ENCODE measurements at places on chromosomes 6 and 20.

GRCh38 chr20:4040283-4041179, 25.2 kb upstream of the RNF24 start:
- DNase-seq = no peak

- no peak for DNase-seq
These were observed 39.3 kb downstream of the HUS1B start for GRCh38 chr6:617456-618100.

DNA sequence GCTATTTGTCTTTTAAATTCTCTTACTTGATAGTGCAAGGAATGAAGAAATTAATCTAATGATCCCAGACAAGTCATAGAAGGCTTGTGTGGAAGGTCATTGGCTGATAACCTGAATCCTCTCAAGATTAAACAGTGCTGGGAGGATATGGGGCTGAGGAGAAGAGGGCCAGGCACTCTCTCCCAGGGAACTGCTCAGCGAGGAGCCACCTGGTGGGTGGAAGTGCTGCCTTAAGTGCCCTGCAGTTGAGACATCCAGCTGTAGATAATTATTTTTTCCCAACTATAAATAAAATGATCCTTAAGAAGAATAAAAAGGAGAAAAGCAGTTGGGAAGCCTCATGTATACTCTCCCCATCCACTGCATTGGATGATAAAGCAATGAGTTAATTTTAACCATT, 47.9 kb downstream of the BTBD3 start:
- no peak for DNase-seq

DNA sequence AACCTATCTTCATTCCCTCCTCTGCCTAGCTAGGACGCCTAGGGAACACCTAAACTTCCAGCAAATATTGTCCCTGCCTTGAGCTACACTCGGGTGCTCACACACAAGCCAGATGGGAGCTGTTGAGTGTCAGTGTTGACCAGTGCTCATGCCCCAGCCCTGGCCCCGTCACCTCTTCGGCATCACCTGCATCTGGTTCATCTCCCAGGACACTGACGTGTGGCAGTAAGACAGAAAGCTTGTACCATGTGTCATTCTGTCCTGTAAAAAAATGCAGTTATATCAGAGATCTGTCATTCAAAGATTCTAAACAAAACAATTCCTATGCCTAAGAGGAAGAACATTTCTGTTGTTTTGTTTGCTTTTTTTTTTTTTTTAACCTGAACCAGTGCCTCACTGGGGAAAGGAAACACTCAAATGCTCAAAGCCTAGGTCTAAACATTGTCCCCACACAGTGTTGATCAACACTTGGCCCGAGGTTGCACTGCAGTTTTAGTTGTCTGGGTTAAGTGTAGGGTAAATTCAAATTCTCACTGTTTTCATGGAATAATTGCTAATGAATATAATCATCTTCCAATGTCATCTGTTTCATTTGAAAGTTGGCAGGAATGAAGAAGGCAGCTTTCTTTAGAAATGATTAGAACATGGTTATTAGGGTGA, 102.7 kb upstream of the SASH1 start:
- no peak for DNase-seq

GRCh38 chr6:167761794-167762258, 64.9 kb upstream of the AFDN start:
- DNase-seq = no peak

- no peak for DNase-seq
These were observed 518.9 kb upstream of the JARID2 start for GRCh38 chr6:14726816-14727493.

GRCh38 chr20:41475503-41475902, 108.9 kb upstream of the EMILIN3 start:
- no peak for DNase-seq
